ENCODE measurements at places on chromosomes 6 and 20.

DNA sequence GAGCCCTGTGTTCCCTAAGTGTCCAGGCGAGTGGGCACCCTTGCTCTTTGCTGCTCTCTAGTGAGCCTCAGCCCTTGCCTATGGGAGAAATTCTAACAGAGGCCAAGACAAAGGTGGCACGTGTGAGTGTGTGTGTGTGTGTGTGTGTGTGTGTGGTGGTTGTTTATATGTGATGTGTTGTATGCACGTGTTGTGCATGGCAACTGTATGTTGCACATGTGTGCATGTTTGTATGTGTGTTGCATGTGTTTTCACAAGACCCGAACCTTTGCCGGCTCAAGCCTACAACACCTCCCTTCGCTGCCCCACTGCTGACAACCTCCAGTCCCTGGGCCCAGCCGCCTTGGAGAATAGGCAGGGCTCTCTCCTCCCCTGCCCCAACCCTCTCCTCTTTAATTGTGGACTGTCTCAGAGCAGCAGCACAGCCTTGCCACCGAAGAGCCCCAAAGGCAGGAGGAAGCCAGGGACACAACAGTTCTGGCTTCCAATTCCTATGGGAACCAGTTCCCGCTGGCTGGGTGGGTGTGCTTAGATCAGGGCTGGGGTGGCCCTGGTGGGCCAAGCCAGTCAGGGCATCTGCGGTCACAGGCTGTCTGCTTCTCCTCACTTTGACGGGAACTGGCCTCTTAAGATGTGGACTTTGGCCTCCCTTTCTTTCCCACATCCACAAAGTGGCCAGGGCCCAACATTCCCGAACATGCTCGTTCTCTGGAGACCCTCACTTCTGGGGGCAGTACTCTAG is 2.7 kb downstream of the KCNK16 start:
- DNase-seq, result no peak

DNA sequence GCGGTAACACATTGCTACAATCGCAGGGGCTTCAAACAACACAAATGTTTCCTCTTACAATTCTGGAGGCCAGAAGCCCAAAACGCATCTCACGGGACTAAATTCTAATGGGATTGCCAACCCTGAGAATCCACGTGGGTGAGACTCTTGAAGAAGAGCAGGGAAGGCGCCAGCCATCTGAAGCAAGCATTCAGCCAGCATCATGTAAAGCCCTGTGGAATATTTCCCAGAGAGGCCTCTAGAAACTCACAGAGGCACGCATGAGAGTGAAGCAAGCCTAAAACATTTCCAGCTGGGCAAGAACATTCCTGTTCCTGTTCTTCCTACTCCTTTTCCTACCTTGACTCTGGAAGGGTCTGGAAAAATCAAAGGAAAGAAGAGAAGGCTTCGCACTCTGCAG is 19.6 kb upstream of the FNDC1 start:
- no peak for DNase-seq

DNA sequence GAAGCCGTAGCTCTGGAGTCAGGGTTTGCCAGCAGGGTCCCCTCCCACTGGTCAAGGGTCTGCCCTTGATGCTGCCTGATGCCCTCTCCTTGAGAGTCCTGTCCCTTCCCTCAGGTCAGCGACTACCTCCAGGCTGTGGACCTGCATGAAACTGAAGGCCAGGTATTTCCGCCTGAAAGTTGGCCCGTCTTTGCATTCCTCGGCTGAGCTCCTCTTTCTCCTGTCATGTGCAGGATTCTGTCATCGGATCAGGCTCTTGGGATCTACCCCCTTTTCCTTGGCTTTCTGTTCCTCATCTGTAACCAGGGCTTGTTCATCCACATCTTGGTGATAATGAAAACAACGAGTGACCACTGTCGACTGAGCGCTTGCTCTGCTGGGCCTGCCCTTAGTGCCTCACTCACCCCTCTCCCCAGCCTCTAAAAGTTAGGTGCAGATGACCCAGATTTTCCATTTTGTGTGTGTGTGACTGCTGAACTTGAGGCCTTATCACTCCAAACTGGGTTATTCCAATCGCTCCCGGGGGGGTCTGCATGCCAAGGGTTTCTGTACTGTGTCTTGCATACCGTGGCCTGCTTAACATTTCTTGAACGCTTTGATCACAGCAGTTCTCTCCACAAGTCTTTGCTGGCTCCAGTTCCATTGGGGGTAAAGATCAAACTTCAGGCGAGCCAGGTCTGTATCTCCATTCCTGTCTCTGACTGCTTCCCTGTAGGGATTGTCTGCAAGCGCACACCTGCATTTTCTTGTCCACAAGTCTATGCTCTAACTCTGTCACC is 81.6 kb downstream of the DTD1 start:
- no peak for DNase-seq

DNA sequence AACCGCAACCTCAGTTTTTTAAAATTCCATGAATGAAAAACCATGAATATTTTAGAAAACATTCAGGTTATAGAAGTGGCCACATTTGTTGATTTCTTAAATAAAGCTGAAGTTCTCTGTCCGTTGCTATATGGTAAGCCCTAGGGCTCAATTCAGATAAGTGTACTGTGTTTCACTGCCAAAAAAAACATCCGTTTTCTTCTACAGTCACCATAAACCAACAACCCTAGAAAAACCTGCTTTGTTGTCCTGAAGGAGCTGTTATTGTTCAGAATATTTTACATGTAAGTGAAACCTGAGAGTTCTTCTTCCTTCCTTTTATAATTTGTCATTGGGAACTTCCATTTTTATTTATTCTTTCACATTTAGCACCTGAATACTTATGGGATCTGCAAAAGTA is 274.1 kb downstream of the TFAP2A start:
- DNase-seq, result no peak

All from NCI-H1694 treated with DMSO at 0.1 percent for 48 hours (cell line).